HepG2 (cell line): ENCODE measurements at places on chromosomes 3 and 15.

- DNase-seq: no peak
Observed at GRCh38 chr15:84828086-84828908, 11.1 kb downstream of the ALPK3 start.

DNA sequence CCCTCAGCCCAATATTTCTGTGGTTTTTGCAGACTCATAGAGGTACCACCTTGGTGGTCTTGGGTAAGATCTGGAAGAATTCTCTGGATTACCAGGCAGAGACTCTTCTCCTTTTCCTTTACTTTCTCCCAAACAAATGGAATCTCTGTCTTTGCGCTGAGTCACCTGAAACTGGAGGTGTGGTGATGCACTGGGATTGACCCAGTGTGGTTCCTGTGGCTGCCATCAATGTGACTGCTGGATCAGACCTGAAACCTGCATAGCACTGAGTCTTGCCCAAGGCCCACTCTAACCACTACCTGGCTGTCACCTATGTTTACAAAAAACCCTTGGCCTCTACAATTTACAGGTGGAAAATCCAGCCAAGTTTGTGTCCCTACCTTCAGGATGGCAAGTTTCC is 295.3 kb downstream of the RBMS3 start:
- DNase-seq: no peak

DNA sequence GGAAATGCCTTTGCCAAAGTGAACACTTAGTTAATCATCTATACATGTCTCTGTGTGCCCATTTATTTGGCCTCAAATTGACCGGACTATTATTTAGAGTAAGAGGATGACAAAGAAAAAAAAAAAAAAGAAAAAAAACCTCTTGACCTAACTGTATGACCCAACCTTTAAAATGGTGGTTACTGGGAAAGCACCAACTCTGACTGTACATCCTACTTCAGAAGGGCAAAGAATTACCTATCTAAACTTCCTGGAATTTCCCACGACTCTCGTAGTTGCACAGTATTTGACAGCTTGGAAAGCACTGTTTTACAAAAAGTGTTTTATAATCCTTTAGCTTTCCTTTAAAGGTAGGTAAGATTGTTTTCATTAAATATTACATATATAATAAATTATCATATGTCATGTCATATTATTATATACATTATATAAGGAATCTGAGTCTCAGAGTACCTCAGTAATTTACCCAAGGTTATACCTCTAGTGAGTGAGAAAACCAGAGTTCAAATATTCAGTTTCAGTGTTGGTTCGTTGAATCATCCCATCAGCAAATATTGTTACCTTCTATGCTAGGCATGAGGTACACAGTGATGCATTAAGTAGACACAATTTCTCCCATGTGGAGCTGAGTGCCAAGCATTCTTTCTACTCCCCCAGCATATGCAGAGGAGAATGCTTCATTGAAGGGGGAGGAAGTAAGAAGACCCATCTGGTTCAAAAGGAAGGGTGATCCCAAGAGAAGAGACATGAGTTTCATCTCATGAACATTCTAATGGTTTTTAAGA is 5.0 kb downstream of the BCL2A1 start:
- DNase-seq: peak; percentile 79

GRCh38 chr3:52820736-52821135 is 9.7 kb downstream of the ITIH4 start:
- DNase-seq: peak; percentile 51

DNA sequence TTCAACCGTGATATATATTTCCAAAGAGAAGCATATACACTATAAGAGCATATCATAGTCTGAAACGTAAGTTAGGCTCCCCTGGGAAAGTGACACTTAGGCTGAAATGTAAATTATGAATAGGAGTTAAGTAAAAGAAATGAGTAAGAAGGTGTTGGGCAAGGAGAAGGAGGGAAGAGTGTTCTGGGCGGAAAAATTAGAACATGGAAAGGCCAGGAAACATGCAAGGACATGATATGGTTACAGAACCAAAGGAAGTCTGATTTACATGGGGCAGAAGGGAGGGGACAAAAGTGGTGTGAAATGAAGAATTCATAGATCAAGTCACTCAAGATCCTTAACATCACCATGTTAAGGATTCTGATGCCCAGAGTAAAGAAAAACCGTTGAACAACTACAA is 75.2 kb downstream of the SCAPER start:
- no peak for DNase-seq

- no peak for DNase-seq
Observed at GRCh38 chr15:57282686-57283085, 93.6 kb upstream of the CGNL1 start.
